Activated T-cell treated with anti-CD3 and anti-CD28 coated beads, Interleukin-2, amount 50 U/mL, for 72 hours (primary cell): ENCODE measurements at places on chromosomes 13 and 19. TPM values are rescaled to one million over a fixed set of nuclear protein-coding genes. Genes with fewer than 3 reads are reported as not detected.

TNNT1 gene
- total RNA-seq = 1.3 TPM

DNA sequence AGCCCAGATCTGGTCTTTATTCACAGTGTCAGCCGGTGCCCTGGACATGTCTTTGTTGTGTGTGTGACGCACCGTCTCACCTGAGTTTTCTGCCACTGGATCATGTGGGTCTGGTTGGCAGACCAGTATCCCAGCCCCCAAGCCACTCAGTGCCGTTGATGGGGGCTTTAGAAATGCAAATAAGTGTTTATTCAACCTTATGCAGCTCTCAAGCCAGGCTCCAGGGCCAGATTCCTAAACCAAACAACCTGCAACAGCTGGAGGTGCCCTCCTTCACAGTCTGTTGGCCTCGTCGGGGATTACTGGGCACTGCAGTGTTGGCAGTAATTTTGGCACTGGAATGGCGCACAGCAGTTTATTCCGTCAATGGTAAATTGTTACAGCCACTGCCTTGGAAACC is 21.6 kb downstream of the FAM124A start:
- no peak for DNase-seq

DNA sequence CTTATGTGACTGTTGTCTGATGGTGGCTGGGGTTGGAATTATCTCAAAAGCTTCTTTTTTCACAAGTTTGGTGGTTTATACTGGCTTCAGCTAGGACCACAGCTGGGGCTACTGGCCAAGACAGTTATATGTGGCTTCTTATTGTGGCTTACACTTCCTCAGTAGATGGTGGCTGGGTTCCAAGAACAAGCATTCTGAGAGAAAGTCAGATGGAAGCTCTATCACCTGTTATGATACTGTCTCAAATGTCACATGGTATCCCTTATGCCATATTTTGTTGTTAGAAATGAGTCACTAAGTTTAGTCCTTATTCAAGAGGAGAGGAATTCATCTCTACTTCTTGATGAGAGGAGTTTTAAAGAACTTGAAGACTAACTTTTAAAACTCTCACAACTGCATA is 41.6 kb downstream of the NDFIP2 start:
- DNase-seq = peak; percentile 51

SIGLEC12 gene
- total RNA-seq = 1.6 TPM

DNA sequence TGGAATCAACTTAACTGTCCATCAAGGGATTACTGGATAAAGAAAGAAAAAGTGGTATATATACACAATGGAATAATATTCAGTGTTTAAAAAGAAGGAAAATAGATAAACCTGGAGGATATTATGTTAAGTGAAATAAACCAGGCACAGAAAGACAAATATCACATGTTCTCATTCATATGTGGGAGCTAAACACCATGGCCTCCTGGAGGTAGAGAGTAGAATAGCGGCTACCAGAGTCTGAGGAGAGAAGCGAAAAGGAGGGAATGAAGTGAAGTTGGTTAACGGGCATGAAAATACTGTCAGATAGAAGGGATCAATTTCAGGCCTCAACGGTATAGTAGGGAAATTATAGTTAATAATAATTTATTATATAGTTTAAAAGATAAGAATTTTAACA is 147.5 kb upstream of the OBI1 start:
- DNase-seq = no peak

GRCh38 chr13:22945321-22946226 is 235.2 kb upstream of the SGCG start:
- no peak for DNase-seq

- no peak for DNase-seq
These were observed 28.1 kb downstream of the CPT1C start for GRCh38 chr19:49718991-49719390.

- DNase-seq = peak; percentile 74
These were observed at the start of gene ZNF358 for GRCh38 chr19:7515645-7516151. Gene ZNF358, plus strand, starts transcription at chr19:7516103. Its CDS starts 3,140 bp downstream, at chr19:7519243.

DNA sequence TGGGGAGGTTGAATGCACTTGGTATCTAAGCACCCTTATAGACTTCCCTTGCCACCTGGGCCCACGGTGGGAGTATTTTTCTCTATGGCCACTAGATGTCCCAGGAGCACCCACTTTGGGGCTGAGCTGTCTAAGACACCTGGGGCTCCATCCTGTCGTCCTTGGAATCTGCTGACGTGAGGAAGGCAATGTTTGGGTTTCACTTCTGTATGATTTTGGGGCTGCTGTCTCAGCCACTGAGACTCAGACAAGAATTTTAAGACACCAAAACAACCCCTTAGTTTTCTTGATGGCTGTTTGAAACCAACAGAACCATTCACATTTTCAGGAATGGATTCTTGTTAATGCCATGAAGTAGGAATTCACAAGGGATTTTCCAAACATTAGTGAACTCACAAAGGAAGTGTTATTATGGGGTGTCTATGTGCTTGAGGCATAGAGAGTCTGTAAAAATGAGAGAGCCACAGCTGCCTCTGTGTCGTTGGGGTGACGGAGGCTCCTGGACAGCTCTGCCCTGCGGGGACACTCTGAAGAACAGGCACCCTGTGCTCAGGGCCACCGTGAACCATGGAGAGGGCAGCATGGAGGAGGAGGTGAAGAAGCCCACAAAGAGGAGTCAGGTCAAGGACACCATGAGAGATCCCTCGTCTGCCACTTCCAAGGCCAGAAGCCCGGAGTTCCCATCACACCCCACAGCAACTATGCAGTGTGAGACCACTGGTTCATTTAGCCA is 106.8 kb upstream of the SPATA13 start:
- peak; percentile 69 for DNase-seq

DNA sequence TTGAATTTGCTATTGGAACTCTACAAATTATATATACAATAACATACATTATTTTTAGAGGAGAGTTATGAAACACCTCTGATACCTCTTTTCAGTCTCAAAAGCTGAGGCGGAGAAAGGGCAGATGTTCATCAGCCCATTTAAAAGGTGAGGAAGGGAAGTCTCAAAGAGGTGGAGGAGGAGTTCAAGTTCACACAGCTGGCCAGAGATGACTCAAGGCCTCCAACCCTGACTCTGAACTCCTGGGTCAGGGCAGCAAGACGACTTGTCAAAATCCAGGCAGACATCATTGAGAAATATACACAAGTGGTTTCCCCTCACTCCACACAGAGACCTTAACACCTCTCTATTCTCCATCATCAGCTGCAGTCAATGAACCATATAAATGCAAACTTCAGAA is 2.1 kb downstream of the SIAH3 start:
- DNase-seq = no peak

DNA sequence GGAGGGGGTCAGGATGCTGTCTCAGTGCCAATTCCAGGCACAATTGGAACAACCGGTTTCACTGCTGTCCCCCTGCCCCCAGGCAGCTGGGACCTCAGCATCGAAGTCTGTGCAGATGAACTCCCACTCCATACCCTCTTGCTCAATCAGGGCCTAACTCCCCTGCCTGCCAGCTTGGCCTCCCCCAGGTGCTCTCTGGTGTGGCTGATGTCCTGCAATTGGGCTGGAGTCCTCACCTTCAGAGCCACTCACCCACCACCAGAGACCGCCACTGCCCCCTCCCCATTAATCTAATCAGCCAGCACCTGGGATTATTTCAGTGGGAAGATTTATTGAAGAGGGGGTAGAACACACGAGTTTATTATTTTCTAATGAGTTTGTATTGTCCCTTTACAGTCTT is 118.8 kb downstream of the MIPEP start:
- DNase-seq = no peak

DNA sequence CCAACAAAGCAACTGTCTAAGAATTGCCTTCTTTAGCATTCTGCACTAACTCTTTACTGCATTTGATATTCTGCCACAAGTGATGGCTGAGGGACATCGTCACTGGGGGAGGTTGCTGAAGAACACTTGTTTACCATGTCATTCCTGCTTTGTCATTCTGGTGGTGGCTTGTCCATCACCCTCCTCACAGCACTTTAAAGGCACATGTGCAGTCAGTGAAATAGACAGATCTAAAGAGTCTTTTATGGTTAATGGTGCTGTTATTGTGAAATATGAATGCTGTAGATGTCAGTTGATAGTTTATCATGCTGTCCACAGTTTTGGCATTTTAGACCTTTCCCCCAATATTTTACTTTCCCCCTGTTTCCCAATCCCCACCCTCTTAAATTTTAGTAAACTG is 120.9 kb upstream of the TSC22D1 start:
- no peak for DNase-seq

DNA sequence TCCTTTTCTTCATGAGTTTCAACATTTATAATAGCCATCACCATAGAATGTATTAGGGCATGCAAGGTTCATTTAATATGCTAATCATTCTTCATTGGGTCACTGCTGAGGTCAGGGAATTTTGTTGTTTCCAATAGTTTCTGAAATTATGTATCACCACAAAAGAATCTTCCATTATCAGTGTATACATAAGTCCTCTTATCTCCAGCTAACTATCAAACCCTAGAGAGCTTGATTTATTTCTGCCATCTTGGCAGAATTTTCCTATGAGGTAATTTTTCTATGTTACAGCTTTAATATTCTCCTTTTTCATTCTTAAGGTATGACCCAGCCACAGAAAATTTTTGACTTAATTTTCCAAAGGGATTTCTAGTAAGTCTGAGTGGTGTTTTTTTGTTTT is 415.0 kb upstream of the SLITRK1 start:
- no peak for DNase-seq

NHLRC3 gene
- total RNA-seq = 30.3 TPM

ALDH16A1 gene
- 23.4 TPM for total RNA-seq

DMWD gene
- 54.1 TPM for total RNA-seq

GRCh38 chr13:44609137-44609536 is 33.0 kb upstream of the TSC22D1 start:
- no peak for DNase-seq

TSHZ3 gene
- 3.0 TPM for total RNA-seq

KCNC3 gene
- 5.2 TPM for total RNA-seq

LSR gene
- total RNA-seq = 41.1 TPM

ANKRD24 gene
- total RNA-seq = 2.8 TPM

GRCh38 chr13:39770221-39771090 is 115.0 kb downstream of the COG6 start:
- no peak for DNase-seq

PLVAP gene
- total RNA-seq = not detected

FZR1 gene
- 66.2 TPM for total RNA-seq

- DNase-seq = no peak
These were observed 45.5 kb upstream of the NPAS1 start for GRCh38 chr19:46974181-46974580.

DNA sequence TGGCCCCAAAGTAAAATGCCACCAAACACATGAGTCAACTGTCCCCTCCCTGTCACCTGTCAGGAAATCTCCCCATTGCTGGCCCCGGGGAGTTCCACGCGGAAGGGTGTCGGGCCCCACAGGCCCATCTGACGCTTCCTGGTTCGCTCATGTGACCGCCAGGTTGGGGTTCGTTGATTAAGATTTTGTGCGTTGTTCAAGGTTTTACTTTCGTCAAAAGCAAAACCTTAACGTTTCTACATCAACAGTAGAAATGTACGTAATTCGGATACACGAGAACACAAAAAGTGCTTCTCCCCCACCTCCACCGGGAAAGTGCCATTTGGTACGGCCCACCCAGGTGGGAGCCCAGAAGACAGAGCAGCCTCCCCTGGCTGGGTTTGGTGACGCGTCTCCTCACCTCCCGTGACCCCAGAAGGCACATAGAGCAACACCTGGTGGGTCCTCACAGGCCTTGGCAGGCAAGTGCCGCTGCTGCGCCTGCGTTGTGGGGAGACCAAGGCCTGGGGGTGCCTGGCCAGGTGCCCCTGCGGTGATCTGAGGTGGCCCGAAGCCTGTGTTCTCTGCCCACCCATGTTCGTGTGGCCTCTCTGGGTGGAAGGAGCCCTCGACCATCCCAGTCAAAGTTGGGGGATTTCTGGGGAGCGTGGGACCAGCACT is 161.6 kb downstream of the KDM4B start:
- peak; percentile 58 for DNase-seq

- no peak for DNase-seq
These were observed 1.2 kb upstream of the ENOX1 start for GRCh38 chr13:43787997-43788396.

DNA sequence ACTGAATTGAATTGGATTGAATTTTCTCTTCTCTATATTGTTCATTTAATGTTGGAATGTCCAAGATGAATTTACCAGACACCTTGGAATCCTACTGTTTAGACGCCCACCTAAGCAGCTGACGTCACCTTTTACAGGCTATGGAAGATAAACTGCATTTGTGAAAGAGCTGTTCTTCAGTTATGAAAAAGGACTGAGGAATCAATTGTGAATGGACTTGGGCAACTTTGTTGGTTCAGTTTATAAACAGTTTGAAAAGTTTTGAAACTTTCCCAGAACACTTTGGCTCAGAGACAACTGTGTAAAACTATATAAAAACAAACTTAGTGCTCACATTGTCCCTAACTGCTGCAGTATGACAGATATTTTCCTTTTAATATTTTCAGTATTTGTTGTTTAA is 590.8 kb upstream of the SPRY2 start:
- no peak for DNase-seq

GRCh38 chr13:104759069-104759468 is 1692.9 kb upstream of the SLC10A2 start:
- DNase-seq = no peak

MED26 gene
- 18.6 TPM for total RNA-seq

DNA sequence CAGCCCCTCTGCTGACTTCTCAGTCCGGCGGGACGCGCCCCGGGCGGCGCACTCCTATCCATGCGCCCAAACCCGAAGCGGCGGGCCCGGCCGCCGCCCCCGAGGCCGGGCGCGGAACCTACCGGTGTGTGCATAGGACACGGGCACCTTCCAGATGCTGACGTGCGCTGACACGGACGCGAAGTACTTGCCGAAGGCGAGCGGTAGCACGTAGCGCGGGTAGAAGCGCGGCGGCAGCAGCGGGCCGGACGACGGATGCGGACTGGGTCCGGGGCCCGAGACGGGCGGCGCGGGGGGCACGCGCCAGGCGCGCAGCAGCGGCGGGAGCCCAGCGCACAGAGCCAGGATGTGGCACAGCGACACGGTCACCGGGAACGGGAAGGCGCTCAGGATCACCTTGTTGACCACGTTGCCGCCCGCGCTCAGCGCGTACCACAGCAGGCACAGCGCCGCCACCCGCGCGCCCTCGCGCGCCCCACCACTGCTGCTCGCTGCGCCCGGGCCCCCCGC is 338 bp downstream of the SLC35E1 start:
- peak; percentile 65 for DNase-seq

GRCh38 chr19:55693336-55693974 is 18.4 kb downstream of the EPN1 start:
- DNase-seq = no peak

F2RL3 gene
- total RNA-seq = not detected

DNA sequence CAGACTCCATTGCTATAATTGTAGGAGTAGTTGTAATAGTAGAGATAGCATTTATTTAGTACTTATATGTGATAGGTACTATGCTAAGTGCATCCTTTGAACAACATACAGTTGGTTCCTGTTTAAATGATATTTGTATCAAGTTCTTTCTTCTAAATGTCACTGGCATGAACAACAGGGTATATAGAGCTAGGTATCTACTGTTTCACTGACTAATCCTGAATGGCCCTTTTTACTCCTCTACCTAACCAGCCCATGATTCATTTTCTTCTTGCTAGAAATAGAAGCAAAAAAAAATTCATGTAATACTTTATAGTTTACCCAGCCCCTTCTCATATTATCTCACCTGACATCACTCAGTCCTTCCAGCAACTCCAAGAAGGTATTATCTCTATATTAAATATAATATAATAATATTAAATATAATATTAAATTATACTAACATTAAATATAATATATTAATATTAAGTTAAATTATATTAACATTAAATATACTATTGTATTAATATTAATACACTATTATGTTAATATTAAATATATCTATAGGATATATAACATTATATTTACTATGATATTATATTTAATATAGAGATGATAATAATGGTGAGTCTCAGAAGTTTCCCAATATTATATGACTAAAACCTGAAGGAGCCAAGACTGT is 74.2 kb downstream of the FRY start:
- no peak for DNase-seq

ZNF490 gene
- 16.0 TPM for total RNA-seq

LRRC4B gene
- total RNA-seq = 0.58 TPM
